Activated T-cell treated with anti-CD3 and anti-CD28 coated beads for 24 hours (primary cell): ENCODE measurements at places on chromosomes 2 and 18.

- DNase-seq: no peak
Measured at GRCh38 chr2:195995499-195995898, 73.1 kb downstream of the DNAH7 start.

DNA sequence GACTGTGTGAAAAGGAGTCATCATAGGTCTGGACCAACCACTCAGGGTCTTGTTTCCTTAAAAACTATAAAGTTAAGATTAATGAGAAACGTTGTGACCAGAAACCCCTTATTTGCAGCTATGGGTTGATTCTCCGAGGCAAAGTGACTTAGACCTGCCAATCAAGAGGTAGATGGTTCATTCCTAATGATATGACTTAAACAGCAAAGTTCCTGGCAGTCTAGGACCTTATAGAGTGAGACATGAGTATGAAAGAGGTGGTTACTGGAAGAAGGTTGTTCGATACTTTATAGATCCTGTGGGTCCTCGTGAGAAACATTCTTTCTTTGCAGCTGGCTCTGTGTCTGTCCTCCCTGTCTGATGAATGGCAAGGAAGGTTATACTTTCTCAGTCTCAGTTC lies 8.0 kb downstream of the SFXN5 start:
- DNase-seq: no peak

GRCh38 chr18:67583621-67584020 lies 67.1 kb upstream of the DSEL start:
- no peak for DNase-seq

DNA sequence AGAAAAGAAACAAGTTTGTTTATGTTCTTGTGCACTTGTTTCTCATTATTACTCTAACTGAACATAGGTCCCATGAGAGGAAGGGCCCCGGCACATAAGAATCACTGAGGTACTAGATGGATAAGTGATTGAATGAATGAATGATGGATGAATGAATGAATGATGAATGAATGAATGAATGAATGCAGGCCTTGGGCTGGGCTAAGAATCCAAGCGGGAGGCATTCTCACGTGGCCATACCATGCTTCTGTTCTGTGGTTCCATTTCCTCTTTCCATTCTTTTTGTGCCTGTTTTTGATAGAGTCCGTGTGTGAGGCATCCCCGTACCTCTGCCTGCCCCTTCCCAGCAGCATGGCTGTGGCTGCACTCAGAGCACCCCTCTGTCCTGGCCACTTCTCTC lies 94.8 kb downstream of the SH3BP4 start:
- DNase-seq: no peak

- no peak for DNase-seq
Measured at GRCh38 chr2:126495189-126495588, 160.8 kb upstream of the GYPC start.

DNA sequence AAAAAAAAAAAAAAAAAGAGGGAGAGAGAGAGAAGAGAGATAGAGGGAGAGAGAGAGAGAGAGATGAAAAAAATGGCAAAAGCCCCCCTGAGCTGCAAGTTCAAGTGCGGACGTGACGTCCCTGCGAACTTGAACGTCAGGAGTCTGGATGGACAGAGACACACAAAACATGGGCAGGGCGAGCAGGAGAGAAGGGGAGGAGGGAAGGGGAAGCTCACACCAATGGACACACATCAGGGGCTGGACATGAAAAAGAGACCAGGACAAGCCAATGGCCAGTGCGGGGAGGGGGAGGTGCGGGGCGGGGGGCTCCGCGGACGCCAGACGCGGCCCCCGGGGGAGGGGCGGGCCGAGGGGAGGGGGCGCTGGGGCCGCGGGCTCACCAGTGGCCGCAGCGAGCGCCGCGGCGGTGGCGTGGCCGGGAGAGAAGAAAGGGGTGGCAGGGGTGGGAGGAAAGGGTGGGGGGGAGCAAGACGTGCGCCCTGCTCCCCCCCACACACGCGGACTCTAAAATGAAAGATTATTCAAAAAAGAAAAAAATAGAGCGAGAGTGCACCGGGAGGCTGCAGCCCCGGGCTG lies at the start of gene BCL11A:
TSS of gene BCL11A (minus strand) at position 160 of the 579 bp plus-strand sequence. CDS start 384 bp downstream, outside the sequence.
- DNase-seq: no peak

- DNase-seq: no peak
Measured at GRCh38 chr2:191724015-191724414, 46.1 kb downstream of the NABP1 start.

DNA sequence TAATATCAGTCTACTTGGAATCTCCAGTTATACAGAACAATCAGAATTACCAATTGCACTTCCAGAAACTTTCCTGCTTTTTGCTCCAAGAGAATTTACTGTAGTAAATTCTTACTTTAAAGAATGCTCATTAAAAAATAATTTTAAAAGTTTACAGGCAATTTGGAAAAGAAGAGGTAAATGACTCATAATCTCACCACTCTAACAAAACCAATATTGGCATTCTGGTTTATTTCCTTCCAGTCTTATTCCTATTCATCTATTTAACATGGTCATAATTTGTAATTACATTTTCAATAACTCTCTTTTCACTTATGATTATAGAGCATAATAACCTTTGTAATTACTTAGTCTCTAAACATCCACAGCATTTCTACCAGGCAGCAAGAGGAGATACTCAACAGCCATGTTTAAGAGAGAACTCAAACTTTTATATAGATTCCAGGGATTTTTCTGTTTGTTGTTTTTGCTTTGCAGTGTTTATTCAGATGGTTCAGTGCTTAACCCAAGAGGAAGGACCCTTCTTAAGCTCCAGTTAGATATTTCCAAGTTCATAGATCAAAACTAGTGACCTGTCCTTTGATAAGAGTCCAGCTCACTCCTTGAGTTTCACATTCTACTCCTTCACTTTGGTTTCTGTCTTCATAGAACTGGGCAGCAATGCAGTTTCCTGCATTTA lies 464.7 kb downstream of the TXNL1 start:
- DNase-seq: no peak

- DNase-seq: no peak
Measured at GRCh38 chr18:59303006-59303405, 15.4 kb downstream of the CPLX4 start.

- DNase-seq: no peak
Measured at GRCh38 chr18:68548904-68549870, 165.7 kb downstream of the TMX3 start.

- DNase-seq: no peak
Measured at GRCh38 chr18:74457043-74457724, at the start of gene DIPK1C. TSS of gene DIPK1C (minus strand) at chr18:74457308. CDS start at chr18:74457259, 49 bp downstream.

DNA sequence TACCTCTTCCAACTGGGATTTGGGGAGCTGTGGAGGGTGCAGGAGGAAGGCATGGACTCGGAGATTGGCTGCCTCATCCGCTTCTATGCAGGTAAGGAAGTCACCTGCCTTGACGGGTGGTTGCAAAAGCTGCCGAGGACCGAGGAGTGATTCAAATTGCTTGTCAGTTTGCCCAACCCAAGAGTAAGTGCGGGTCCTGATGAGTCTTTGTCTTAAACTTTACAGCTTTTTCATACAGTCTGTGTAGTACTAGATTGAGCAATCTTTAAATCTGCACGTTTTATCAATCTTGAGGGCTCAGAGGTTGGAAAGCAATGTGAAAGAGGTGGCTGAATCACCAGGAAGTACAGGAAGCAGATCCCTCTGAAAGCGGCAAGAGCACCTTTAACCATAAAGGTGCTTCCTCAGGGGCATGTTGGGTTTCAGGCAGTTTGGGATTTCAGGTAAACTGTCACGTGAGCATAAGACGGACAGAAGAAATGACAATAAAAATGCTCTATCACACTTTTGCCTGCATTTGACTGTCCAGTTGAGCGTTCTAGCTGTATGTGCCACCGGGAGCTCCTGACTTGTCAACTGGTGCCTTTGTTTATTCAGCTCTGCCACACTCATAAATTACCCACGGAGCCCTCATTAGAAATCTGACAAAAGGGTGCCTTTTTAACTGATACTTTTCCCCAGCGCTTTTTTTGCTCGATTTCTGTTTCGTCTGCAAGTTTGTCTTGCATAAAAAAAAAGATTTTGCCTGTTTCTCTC lies 2.0 kb downstream of the PHLPP1 start:
- peak; percentile 21 for DNase-seq

DNA sequence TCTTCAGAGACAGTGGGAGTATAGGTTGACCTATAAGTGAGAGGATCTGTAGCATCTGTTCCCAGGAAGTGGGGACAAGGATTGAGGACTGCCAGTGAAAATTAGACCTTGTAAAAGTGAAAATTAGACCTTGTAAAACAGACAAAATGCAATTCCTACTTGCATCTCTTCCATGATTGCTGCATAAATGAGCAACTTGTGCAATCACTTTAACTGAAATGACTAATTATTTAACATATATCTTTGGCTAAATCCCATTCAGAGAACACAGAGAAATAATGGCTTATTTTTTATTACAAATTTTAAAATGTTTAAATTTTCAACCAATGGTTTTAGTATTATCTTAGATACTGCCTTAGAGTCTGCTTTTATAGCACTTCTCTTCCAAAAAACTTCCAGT lies 67.2 kb upstream of the NABP1 start:
- DNase-seq: no peak

DNA sequence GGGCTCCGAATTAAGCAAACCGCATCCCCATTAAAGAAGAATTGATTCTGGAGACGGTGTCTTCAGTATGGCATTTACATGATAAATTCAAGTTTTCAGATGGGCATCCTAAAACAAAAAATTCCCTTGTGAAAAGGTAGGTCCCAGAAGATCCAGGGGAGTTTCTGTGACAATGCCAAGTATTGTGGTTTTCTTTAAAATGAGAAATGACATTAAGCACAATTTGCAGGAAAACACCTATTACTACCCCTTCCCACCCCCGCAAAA lies 689 bp upstream of the YWHAQ start:
- no peak for DNase-seq

- no peak for DNase-seq
Measured at GRCh38 chr2:45984366-45984765, 312.8 kb upstream of the EPAS1 start.

- no peak for DNase-seq
Measured at GRCh38 chr2:50648041-50648700, 383.8 kb downstream of the NRXN1 start.

DNA sequence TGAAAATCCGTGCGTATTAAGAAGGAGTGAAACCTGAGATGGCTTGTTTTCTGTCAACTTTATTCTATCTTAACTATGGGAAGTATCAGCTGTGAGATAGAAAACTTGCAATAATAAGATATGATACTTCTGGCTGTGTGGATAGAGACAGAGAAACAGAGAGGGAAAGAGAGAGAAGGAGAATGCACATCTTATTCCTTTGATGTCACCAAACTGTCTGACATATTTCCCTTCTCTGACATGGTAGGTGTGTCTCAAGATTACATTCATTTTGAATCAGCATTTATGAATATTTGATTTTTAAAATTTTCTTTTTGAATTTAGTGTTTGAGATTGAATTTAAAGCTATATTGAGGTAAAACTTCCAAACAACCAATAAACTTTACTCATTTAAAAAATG lies 69.4 kb downstream of the CDC42EP3 start:
- DNase-seq: no peak

DNA sequence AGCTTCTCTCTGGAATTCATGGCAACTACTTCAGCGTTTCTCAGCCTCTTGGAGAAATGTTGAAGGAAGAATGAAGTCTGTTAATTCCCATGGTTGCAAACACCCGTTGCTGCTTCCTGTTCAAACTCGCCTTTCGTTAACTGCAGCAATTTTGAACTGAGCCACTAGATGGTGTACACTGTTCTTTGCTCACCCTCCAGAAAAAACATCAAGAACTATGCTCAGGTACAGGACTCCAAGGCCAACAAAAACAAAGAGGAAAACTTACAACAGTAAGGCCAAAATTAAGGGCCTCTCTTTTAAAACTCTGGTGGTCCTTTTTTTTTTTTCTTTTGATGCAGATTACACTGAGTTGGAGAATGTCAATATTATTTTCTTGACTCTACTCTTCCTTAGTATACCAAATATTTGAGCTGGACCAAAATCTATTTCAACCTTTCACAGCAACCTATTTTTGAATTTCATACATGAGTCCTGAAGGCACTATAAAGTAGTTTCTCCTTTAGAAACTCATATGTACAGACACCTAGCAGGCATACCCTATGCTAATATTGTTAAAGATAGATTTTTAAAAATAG lies 58.2 kb downstream of the KLHL14 start:
- DNase-seq: peak; percentile 4

DNA sequence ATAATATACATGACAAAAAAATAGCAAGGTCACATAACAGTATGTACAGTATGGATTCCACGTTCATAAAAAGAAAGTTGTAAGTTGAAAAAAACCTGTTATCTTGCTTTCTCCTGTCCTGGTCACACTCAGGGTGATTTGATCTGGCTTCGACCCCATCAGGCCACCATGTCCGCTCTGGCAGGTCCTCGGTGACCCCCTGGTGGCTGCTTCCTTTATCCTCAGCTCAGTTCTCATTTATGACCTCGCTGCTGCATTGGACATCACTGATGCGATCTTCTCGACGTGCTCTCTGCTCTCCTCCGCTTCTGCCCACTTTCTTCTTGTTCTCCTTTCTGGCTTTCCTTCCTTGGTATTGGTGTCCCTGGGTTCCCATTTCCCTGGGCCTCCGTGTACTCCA lies 29.7 kb downstream of the DGKD start:
- DNase-seq: no peak

GRCh38 chr2:149666809-149667320 lies 79.3 kb upstream of the MMADHC start:
- DNase-seq: no peak

GRCh38 chr2:45343251-45344017 lies 267.6 kb downstream of the SRBD1 start:
- no peak for DNase-seq

GRCh38 chr18:28248653-28249052 lies 71.7 kb upstream of the CDH2 start:
- no peak for DNase-seq

DNA sequence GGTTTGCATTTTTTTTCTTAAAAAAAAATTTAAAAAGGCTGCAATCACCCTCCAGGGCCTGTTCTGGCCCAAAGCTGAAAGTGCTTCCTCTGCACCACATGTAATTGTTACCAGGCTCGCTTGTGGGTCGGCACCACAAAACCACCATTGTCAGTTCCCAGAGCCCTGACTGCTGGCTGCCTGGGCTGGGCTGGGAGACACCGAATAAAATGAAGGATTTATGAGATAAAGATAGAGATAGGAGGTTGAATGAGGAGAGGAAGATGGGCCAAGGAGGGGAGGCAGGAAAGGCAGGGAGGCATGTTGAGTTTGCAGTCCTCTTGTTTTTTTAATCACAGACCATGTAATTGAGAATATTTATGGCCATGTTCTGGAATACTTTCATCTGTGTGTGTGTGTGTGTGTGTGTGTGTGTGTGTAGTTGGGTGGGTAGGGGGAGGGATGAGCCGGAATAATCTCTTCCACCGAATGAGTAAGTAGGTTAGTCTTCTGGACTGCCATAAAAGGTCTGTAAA lies 14.7 kb downstream of the NRP2 start:
- DNase-seq: no peak

GRCh38 chr2:190451561-190452176 lies 43.5 kb downstream of the MFSD6 start:
- DNase-seq: no peak

DNA sequence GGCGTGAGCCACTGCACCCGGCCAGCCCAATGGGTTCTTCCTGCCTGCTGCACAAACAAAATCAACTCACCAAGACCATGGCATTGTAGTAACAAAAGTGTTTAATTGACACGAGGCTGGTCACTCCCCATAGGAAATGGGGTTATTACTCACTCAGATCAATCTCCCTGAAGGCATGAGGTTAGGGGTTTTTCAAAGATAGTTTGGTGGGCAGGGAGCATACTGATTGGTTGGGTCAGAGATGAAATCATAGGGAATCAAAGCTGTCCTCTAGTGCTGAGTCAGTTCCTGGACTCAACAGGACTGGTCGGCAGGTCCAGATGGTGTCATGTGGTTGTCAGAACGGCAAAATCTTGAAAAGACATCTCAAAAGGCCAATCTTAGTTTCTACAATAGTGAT lies 122.1 kb downstream of the TMEM17 start:
- DNase-seq: no peak

GRCh38 chr18:76564117-76564516 lies 69.1 kb upstream of the ZNF516 start:
- DNase-seq: no peak
